ENCODE measurements at places on chromosomes 11 and 22.

- no peak for DNase-seq
Observed at GRCh38 chr22:49503896-49504521, 323.7 kb downstream of the BRD1 start.

GRCh38 chr11:2128130-2128510 lies 11.1 kb downstream of the IGF2 start:
- DNase-seq, result no peak

DNA sequence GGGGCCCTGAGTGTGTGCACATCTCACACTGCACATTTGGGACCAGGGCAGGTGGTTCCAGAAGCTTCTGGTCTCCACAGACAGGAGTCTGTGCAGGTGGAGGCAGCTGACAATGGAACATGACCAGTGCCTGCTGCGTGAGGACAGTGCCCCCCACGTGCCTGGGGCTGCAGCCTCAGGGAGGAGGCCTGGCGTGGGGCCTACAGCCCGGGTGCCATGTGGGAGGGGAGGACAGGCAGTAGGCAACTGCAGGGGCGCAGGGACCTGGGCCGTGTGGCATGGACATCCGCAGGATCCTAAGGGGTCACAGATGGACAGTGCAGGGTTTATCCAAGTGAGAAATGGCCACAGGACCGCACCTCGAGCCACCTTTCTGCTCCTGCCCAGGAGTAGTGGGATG lies 28.8 kb downstream of the TSPAN4 start:
- no peak for DNase-seq

DNA sequence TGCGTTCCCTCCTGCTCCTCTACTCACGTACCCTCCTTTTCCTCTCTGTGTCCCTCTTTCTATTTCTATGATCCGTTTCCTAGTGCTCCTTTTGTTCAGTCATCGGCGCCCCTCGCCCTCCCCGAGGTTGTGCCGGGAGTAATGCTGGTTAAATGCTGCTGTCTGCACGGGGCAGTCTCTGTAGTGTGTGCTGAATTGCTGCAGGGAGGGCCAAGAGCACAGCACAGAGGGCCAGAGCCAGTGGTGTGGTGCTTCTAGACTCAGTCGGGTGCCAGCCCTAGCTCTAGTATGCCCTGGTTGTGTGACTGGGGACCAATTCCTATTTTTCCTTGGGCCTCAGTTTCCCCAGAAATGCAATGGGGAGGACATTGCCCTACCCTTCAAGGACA lies 98.3 kb downstream of the PKNOX2 start:
- no peak for DNase-seq

DNA sequence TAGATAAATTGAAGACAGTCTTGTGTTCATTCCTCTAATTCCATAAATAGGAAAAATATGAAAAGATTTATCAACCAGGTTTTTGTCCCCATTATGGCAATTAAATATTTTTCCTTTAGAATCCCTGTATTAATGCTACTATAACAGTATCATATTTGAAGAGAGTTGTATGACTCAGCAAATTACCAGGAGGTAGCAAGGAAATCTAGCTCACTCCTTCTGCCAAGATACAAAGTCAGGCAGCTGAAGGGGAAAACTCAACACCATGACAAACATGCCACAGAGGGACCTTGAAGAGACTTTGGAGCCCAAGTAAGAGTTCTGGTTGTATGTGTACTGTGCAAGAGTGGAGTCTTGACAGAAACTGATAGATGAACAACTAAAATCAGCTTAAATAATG lies 143.3 kb downstream of the GUCY1A2 start:
- DNase-seq, result no peak

DNA sequence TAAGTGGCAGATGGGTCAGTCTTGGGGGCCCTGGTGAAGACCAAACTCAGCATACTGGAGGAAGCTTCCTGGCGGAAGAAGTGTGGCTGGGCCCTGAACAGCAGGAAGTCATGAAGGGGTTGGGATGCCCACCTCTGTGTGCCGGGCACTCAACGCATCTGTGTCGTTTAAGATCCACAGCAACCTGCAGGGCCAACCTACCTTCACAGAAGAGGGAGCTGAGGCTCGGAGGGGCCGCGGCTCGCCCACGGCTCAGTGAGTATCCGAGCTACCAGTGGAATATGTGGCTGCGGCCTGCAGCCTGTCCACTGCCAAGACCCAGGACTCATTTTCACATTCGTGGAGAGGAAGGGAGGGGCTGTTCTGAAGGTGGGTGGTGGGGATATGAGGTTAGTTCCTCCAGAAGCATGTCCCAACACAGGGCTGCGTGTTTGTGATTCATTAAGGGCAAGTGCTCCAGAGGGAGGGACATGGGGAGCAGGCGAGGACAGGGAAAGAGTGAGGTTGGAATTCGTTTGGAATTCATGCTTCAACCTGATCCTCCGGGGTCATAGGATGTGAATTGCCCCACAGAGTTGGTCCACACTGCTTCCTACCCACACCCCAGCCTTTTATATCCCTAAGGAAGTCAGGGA lies 99.6 kb downstream of the MPPED1 start:
- DNase-seq, result no peak

DNA sequence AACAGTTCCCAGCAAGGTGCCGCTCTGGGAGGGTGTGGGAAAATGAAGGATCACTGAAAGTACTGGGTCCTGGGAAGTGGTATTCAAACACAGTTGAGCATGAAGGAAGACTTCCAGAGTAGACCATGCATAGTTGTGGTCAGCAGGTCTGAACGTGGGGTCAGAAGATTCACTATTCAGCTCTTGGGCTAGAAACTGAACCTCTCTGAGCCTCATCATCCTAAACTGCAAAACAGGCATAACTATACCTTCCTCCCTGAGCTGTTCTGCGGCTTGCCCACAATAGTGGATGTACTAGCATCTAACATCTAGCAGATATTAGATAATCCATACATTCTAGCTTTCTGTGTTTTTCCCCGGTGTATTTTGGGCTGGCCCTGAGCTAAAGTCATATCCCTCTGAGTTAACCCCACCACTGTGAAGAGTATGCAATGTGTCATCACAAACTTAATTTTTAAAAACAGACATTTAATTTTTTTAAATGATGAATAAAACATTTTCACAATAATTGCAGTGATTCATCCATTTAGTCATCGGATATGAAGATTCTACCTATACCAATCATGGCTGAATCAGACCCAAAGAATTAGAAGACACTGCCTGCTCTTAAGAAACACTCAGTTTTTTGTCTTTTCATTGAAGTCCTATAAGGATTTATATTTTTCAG lies 179.1 kb downstream of the BLID start:
- DNase-seq, result no peak

DNA sequence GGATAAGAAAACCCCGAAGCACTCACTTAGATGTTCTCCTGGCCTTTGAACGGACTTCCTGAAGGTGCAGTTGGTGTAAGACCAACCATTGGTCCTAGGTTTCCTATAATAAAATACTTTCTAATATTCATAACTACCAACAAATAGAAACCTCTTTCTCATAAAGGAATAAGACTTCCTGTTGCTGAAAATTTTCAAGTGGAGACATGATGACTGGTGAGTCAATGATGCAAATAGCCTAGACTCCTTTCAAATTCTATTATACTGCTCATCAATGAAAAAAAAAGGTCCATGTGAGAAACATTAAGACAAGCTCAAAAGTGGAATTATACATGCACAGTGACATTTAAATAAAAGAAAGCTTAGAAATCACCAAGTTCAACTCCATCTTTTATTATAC lies 862.8 kb downstream of the FAM181B start:
- no peak for DNase-seq

- DNase-seq, result no peak
Observed at GRCh38 chr22:48940266-48941032, 887.2 kb downstream of the BRD1 start.

DNA sequence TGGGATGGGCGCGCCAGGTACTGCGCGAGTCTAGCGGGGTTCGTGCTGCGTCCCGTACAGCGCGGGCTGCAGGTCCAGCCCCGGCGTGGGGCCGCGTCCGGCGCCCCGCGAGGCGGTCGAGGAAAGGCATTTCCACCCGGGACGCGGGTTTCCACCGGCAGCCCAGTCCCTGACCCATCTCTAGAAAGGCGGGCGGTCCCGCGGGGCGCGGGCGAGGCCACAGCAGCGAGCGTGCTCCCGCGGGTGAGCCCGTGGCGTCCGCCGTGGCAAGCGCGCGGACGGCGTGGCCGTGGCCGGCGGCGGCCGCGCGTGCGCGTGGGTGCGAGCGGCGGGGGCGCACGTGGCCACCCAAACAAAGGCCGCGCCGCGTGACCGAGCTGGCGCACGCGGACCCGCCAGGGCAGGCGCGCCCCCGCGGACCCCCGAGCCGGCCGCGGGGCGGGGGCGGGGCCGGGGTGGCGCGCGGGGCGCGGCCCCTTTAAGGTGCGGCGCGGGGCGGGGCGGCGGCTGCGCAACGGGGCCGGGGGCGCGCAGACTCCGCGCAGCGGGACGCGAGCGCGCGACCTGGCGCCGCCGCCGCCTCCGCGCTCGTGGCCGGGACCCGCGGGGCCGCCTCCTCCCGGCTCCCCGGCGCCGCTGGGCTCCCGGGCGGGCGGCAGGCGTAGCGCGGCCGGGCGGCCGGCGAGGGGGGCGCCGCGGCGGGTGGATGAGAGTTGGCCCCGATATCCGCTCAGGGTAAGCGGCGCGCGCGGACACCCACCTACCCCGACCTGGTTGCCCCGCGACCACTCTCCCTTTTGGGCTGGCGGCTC lies 39.3 kb upstream of the CELSR1 start:
- DNase-seq, result no peak

GRCh38 chr11:112196519-112197087 lies 21.3 kb downstream of the BCO2 start:
- no peak for DNase-seq

DNA sequence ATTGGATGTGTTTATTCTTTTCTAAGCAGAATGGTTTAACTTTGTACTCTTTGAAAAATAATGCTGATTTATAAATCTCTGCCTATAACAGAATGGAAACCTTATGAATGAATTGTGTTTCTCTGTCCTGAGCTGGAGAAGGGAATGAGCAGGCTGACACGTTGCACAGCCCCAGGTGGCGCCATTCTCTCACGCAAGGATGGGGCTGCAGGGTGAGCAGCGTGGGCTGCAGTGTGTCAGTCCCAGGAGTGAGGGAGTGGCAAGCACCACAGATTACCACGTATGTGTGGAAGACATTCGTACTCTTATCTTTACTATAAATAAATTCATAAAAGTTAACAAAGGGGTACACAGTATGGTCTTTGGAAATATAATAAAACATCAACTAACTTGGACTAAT lies 33.4 kb downstream of the FDX1 start:
- no peak for DNase-seq

DNA sequence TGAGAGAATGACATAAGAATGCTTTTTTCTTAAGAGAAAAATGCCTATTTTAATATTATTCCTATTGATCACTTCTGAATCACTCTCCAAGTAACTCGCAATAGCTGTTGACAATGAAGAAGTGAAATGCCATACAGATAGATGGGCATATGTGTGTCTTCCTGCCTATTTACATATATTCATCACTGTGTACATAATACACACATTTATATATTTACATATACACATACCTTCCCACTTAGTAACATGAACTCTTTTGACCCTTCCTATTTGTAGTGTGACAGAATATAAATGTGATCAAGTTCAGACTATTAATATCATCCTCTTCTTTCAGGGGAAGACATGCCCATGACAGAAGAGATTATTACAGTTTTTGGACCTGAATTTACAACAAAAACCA lies 756.7 kb downstream of the DLG2 start:
- DNase-seq, result no peak

GRCh38 chr11:64553554-64554201 lies 37.3 kb upstream of the SLC22A12 start:
- DNase-seq, result peak; percentile 32

DNA sequence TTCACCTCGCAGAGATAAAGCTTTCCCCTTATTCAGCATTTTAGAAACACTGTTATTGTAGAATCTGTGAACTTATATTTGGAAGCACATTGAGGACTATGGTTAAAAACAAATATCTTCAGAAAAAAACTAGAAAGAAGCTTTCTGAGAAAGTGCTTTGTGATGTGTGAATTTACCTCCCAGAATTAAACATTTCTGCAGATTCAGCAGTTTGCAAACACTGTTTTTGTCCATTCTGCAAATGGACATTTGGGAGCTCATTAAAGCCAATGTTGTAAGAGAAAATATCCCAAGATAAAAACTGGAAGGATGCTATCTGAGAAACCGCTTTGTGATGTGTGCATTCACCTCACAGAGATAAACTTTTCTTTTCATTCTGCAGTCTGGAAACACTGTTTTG lies 272.7 kb downstream of the OR4A5 start:
- no peak for DNase-seq

- no peak for DNase-seq
Observed at GRCh38 chr22:50298266-50298637, 9.2 kb downstream of the PLXNB2 start.

GRCh38 chr22:17638182-17638431 lies 450 bp upstream of the BCL2L13 start:
- DNase-seq, result no peak

DNA sequence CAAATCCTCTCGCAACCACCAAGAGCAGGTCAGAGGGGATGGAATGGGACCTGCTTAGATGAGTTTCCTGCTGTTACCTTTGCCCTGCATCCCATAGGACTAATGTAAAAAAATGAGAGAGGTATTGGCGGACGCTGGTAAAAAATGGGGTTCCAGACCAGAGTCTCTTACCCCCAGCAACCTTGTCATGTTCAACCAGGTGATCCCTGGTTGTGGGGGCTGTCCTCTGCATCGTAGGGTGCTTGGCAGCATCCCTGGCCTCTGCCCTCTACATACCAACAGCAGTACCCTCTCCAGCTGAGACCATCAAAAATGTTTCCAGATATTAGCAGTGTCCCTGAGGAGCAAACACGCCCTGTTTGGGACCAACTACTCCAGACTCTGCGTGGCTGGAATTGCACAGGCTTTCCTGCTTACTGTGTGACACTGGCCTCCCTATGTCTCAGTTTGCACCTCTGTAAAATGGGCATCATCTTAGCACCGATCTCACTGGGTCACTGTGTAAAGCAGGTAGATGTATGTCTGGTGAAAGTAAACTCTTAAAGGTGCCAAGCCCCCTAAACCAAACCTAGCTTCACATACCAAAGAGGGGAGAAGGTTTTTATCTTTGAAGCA lies 1.5 kb downstream of the APOL6 start:
- DNase-seq, result no peak

GRCh38 chr11:108204929-108205499 lies 17.4 kb downstream of the NPAT start:
- no peak for DNase-seq

- DNase-seq, result no peak
Observed at GRCh38 chr11:36253238-36253637, 36.0 kb downstream of the COMMD9 start.

- DNase-seq, result no peak
Observed at GRCh38 chr11:7281079-7281478, 29.4 kb downstream of the SYT9 start.
